Neural progenitor cell (in vitro differentiated cells): ENCODE measurements at places on chromosomes 3 and 15. TPM values are rescaled to one million over a fixed set of nuclear protein-coding genes. Genes with fewer than 3 reads are reported as not detected.

GRCh38 chr15:28105224-28105791 lies 6.2 kb upstream of the OCA2 start:
- no peak for DNase-seq

DNA sequence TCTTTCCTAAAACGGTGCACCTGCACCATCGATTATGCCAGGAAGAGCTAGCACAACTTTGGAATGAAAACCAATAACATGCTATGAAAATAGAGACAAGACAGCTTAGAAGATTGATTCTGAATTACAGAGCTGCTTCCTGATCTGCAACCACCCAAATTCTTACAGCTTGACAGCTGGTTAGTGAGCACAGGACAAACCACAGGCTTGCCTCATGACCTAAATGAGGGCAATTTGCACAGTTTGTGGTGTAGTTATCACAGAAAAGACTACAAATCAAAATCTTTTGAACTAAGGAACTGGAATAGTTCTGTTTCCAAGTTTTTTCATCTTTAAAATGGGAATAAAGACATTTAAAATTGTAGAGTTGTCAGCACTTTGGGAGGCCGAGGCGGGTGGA lies 533.5 kb downstream of the NAALADL2 start:
- DNase-seq = no peak

Gene GMPPB
- 10.6 and 18.8 TPM in 2 replicates for total RNA-seq

Gene GREM1
- 2.9 and 4.4 TPM in 2 replicates for total RNA-seq

Gene ADAMTS9
- 32.1 and 47.7 TPM in 2 replicates for total RNA-seq

Gene LARP6
- 18.6 and 19.3 TPM in 2 replicates for total RNA-seq

DNA sequence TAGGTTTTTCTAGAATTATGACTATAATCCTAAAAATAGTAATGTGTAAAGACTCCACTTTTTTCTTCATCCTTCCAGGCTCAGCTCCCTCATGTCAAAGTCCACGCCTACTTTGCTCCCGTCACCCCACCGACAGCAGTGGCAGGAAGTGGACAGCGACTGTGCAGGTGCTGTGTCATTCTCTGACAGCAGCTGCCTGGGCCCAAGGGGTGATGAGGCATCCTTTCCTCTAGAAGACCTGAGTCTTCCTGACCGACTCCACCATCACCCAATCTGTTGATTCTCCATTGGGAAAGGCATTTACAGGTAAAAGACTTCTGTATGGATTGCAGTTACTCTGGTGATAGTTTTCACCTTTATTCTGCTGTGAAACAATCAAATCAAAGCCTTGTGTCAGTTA lies 54.8 kb downstream of the UBP1 start:
- DNase-seq = no peak
